Activated CD4-positive, alpha-beta T cell treated with anti-CD3 and anti-CD28 coated beads, Interleukin-2, amount 50 U/mL, for 16 hours (primary cell): ENCODE measurements at places on chromosomes 1 and 21.

- peak; percentile 43 for DNase-seq
These were observed 43.0 kb downstream of the JAK1 start for GRCh38 chr1:64923294-64923718.

DNA sequence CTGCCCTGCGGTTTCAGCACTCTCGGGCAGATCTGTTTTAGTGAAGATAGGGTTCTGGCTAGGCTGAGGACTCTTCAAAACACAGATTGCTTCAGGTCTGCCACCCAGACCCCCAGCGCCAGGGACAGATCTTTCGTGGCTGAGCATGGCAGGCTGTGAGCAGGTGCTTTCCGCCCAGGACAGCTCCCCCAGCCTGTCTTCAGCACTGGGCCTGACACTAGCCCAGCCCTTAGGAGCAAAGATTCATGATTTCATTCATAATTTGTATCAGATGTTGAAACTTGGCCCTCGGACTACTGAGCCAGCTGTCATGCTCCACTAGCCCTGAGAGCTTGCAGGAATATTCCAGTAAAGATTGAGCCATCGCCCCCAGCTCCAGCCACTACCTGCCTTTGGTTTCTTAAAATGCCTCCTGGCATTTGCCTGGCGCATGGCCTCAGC is 5.9 kb downstream of the ADPRS start:
- DNase-seq = no peak

DNA sequence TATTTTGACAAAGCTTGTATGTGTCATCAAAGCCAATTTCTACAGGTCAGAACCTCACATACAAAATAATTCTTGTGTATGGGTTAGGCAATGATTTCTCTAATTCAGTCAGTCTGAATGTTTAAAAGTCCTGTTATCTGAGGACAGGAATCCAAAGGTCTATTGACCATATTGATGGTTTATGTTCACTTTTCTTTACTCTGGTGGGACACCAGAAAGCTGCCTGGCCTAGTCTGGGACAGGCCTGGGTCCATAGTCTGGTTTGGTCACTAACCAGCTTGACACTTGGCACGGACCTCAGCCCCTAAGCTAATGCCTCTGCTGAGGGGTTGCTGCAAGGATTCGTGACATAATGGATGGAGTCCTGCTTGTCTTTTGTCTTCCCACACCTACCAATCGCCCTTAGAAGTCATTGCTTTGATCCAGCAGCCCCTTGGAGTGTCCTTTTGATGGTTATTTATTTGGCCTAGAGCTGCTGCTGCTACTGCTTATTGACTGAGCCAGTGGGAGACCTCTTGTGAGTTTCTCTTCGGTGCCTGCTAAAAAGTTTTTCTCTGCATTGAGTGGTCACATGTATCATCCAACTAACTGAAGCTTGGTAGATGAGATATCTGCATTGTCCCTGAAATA is 15.7 kb downstream of the IFNAR2 start:
- DNase-seq = no peak

DNA sequence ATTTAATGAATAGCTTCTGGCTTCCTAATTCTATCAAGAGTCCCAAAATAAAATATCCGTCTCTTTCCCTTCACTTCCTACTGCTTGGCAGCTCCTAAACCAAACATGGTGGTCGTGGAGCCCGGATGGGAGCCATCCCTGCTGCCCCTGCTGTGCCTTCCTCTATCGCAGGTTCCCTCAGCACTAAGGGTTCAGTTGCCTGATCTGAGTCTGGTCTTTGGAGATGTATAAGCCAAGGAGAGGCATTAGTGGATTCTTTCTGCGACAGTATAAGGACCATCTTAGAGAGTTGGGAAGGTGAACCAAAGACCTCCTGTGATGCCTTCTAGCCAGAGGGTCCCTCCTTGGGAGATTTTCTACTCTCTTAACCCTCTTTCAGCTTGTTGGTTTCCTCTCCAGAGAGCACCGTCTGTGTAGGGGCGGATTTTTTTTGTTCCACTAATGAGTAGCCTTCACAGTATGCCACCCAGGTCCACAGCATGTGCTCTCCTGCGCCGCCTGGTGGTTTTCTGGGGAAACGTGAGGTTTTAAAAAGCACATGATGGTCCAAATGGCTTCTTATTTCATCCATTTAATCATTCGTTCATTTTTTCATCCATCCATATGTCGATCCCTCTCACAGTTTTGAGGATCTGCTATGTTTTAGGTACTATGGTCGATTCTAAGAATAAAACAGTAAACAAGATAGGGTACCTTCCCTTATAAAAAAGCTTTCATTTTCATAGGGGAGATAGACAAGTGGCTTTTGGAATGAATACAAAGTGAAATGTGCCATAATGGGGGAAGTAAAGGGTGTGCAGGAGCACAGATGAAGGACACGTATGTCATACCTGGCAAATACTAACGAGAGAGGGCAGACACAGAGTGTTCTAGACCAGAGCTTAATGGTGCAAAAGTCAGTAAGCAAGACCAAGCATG is 71.0 kb downstream of the NFASC start:
- DNase-seq = peak; percentile 58

DNA sequence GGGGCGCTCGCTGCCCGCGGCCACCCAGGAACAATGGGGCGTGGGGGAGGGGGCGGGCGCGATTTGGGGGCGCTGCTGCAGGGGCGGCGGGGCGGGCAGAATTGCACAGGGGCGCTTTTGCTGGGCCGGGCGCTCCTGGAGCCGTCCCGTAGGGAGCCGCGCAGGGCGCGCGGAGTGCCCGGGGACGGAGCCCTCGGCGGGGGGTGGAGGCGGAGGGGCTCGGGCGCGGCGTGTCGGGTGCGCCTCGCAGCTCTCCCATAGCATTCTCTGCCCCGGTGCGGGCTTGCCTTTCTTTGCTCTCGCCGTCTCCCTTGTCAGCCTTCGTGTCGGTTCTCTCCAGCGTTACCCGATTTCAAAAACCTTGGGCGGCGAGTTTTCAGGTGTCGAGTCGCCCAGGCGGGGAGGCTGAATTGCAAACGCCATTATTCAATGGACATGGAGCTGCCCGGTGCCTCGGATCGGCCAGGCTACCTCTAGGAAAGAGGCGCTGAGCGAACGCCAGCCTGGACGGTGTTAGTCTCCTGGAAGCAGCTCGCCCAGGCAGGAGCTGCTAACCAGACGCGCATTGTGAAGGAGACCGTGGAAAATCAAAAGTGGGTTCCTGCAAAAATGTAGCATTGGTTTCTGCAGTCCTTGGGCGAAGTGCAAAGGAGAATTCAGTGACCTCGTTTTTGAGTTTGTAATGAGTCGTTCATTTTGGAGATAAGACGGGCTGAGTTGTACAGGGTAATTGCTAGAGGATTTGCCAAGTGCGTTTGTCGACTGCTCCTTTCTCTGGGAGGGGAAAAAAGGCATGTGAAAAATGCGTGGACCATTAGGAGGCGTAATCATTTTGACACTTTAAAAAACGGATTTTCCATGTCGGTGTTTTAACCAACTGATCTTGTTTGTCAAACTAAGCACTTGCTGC is 626 bp downstream of the CXADR start:
- no peak for DNase-seq

DNA sequence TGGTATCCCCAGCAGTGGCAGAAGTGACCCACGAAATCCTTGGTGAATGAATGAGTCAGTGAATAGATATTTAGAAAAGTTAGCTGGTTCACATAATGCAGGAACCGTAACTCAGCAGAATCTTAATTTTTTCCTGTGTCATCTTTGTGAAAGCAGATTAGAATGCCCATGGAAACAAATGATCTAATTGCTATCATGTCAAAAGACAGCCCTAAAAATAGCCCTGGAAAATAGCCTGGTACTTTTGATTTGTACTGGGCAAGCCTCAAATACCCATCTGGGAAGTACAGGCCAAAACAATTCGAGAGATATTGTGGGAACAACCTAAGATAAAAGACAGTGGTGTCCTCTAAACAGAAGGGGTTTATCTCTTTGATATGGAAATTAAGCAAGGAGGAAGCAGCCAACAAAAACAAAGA is 21.1 kb downstream of the FYB2 start:
- no peak for DNase-seq
